Activated naive CD4-positive, alpha-beta T cell treated with anti-CD3 and anti-CD28 coated beads, Interleukin-2, amount 50 U/mL, for 16 hours (primary cell): ENCODE measurements at places on chromosomes 7 and 10.

DNA sequence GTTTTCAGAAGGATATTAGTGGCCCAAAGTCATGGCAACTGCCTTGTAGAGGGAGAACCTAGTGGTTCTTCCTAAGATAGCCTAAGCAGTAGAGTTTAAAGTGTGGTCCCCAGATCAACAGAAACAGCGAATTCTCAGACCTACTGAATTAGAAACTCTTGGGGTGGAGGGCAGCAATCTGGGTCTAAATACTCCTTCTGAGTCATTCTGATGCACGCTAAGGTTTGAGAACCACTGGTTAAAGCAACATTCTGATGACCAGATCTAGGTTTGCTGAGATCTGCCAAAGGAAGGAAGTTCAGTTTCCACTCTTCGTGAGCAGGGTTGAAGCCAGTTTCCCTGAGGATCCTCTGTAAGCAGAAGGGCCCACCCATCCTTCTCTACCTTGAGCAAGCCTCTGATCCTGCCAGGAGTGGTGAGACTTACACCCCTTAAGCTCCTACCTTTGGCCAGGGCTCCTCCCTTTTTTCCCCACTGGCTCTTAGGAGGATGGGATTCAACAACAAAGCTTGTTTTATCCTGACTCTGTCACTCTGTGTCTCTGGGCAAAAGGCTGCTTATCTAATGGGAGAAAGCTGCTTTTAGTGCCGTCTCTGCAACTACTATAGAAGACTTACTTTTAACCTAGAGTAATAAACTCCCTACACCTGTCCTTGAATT lies 26.8 kb upstream of the TRUB1 start:
- no peak for DNase-seq

- no peak for DNase-seq
Measured at GRCh38 chr7:129160161-129160905, 15.8 kb downstream of the TSPAN33 start.

DNA sequence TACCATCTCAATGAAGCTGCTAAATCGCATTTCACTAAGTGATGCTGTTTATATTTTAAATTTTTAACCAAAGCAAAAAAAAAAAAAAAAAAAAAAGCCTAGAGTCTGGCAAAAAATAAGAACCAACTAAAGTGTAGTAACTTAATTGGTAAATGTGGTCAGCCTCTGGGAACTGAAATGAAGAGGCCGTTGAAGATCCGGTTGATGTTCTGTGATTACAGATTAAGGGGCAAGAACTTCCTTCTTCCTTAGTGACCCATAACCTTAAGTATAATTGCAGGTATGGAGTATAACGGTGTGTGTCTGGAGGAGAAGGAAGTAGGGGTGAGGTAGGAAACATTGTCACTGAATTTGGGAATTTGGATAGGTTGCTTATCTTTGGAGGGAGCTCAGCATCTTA lies 7.7 kb upstream of the SRGN start:
- DNase-seq: no peak

DNA sequence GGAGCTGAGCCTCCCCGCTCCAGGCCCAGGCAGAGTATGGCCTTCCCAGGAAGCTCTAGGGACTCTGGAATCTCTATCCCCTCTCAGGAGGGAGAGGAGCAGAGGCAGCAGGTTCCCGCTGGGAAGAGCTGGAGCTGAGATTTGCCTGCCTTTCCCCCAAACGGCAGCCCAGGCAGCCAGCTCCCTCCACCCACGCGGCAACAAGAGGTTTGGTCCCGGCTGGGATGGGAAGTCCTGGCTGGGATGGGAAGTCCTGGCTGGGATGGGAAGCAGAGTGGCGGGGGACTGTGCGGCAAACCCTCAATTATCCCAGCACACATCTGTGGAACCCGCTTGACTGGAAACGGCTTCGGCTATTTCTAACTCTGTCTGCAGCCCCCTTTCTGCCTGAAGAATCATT lies 223.0 kb downstream of the ELFN1 start:
- DNase-seq: no peak

GRCh38 chr10:121187391-121187790 lies 336.2 kb downstream of the WDR11 start:
- DNase-seq: no peak

DNA sequence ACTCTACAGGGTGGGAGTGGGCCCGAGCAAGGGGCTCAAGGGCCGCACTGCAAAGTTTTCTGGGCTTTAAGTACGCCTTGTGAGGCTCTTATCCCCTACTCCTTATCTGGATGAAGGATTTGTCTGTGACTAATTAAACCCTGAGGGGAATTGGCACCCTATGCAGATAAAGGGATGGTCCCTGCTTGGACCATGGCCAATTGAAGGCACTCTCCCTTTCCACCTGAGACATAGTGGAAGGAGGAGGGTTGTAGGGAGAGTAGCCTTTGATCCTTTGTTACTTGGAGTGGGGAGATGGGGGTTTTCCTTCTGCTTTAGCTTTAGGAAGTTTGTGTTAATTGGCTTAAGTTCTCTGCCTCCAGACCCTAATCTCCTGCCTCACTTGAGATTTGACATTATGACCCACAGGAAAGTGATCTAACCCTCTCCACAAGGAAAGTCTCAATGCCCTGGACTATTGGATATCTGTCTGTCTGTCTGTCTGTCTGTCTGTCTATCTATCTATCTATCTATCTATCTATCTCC lies 1158.8 kb upstream of the SORCS1 start:
- DNase-seq: no peak

DNA sequence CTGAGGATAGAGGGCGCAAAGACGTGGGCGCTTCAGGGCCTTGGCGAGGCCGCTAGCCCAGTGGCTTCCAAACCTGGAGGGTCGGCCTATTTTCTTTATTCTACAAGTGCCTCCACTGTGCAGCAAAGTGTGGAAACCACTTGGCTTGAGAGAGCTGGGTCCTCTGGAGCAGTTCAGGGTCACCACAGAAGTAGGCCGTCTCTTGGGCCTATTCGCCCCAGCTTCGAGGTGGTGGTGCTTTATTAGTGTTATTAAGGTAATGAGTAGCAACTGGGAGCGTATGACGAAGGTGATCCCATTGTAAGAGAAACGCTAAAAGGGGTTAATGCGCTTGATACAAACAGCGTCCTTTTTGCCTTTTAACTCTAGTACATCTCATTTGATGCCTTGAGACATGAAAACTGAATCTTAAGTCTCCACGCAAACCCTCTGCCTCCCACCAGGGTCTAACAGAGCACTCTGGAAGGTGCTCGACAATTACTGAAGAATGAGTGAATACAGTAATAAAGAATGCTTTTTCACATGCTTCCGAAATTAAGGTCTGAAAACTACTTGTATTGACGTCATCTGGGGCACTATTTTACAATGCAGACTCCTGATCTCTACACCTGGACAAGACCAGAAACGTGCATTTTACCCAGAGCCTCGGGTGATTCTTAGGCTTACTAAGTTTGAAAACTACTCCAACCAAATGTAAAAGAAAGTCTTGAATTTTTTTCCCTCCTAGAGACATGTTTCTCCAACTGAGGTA lies 647 bp upstream of the GSAP start:
- DNase-seq: no peak

- no peak for DNase-seq
Measured at GRCh38 chr10:47253651-47254375, 46.2 kb upstream of the GDF10 start.

DNA sequence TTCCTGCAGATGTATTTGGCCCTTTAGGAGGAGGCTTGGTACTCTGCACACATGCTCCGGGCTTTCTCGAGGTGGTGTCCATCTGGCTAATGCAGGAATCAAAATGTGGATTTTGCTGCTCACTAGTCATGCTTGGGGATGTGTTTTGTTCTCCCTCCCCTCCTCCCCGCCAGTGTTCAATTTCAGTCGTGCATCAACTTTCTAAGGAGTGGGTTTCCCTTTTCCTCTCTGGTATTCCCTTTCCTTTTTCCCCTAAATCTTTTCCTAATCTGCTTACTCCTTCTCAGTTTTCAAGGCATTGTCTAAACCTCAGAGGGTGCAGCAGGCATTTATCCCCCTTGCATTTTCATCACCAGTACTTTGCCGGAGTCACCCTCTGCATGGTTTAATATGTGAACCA lies 201.8 kb downstream of the CCDC3 start:
- DNase-seq: no peak

DNA sequence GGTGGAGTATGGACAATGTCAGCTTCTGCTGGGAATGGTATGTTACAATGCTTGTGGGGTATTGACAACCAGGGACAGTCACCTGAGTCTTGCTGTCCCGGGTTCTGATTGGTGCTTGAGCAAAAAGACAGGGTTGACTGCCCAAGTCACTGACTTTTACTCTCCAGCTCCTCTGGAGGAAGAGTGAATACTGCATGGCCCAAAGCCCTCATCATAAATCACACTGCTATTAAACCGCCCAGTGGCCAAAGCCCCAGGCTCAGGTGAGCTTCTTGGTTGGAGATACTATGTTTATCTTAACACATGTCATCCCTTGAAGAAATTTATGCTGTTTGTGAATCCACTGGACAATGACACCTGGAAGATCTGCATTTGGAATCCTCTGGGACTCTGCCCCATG lies 90.0 kb upstream of the IGFBP3 start:
- DNase-seq: no peak

DNA sequence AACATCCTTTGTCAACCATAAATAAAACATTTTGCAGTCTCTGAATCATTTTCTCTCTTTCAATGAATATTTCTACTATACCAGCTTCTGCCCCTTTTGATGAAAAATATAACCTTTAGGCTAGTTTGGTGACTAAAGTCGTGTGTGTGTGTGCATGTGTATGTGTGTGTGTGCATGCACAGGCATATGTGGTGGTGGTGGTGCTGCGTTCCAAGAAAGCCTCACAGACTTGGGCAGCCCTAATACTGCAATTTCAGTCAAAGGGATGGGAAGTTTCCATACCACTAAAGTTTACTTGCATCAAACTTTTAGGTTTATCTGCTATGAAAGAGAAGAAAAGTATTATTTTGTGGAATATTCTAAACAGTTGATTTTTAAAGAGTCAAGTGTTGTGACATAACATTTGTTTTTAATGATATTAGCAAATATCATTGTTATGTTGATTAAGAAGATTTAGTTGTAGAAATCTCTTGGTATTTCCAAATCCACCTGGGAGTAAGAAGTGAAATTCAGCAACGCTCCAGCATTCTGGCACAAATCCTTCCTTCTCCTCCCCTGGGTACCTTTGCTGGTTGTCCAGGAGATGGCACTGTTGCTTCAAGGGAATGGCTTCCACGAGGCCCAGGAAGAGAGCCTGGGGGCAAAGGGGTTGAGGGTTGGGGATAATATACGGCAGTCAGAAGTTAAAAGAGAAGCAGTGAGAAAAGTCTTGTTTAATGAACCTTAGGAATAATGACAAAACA lies 41.5 kb downstream of the ASB4 start:
- DNase-seq: no peak
